OCI-LY7 (cell line): ENCODE measurements at places on chromosomes 6 and 20.
A peak's percentile ranks its signal among the peaks of the same experiment; 100 is the strongest.

DNA sequence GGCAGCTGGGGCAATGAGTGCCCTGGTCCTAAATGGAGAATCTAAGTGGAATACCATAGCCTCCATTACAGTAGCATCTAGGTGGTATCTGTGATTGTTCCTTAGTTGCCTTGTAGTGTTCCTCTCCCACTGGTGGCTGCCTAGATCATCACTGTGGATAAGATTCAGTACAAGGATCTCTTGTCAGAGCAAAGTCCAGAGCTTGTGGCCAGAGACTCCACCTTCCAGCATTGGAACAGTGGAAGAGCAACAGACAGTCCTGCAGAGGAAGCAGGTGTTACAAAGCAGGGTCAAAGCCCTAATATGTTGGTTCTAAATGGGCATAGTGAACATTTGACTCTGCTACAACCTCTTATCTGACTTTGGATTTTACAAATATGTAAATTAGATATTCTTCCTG, 194.1 kb upstream of the GRIK2 start:
- no peak for DNase-seq

DNA sequence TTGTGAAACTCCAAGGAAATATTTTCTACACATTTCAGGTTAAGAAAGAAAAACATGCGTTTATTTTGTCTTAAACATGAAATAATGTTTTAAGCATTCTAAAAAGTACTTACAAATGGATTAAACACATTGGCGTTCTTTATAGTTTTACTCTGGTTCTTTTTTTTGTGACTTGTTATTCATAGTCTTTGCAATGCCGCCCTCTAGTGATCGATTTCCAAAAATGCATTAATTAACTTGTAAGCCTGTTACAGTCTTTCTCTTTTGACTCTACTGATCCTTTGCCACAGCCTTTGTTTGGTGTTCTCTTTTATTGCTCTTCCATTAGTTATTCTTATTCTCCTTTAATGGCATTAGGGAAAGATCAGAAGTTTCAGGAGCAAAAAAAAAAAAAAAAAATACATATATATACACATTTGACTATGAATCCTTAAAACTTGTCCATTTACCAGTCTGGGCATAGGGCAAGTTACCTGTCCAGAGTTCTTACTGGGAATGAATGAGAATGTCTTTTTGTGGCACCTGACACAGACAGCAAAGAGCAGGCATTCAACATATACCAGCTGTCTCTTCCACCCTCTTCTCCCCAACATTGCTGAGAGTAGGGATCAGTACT, 59.9 kb downstream of the MACROD2 start:
- peak; percentile 59 for DNase-seq

DNA sequence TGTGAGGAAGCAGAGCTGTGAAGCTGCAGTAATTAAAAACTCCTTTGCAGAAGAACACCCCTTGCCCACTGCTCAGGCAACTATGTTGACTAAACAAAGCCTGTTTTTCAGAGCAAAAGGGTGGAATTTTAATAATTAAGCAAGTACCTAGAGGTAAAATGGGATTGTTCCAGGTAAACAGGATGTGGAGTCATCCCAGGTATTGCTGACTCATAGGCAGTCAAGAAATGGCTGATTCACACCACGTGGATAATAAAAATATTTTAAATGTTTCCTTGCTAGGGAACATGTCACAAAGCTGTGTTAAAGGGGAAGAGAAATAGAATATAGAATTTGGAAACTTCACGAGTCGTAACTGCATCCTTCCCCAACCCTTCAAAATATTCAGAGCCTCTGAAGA, 491.8 kb downstream of the BTBD3 start:
- no peak for DNase-seq

- no peak for DNase-seq
These were observed 147.1 kb upstream of the SMLR1 start for GRCh38 chr6:130680116-130680515.

GRCh38 chr6:117072781-117073180, 192.6 kb upstream of the VGLL2 start:
- DNase-seq = no peak

GRCh38 chr20:58374906-58375758, 13.9 kb upstream of the VAPB start:
- DNase-seq = no peak
